ENCODE measurements at places on chromosomes 5 and 9. TPM values are rescaled to one million over a fixed set of nuclear protein-coding genes. Genes with fewer than 3 reads are reported as not detected.

SKP1 gene
- 787 TPM for polyA plus RNA-seq

KCNMB1 gene
- 1.2 TPM for polyA plus RNA-seq

ADCY2 gene
- not detected for polyA plus RNA-seq

IL17B gene
- not detected for polyA plus RNA-seq

CMBL gene
- polyA plus RNA-seq: 0.15 TPM

LAMC3 gene
- not detected for polyA plus RNA-seq

ZNG1F gene
- polyA plus RNA-seq: 4.7 TPM

PTAR1 gene
- 13.4 TPM for polyA plus RNA-seq

KCNN2 gene
- polyA plus RNA-seq: not detected

LHX2 gene
- polyA plus RNA-seq: 0.12 TPM

FGF18 gene
- polyA plus RNA-seq: not detected

CCDC112 gene
- 5.9 TPM for polyA plus RNA-seq

DMRTA1 gene
- polyA plus RNA-seq: not detected

TMEM174 gene
- polyA plus RNA-seq: not detected

SERF1A gene
- 0.51 TPM for polyA plus RNA-seq

FBP2 gene
- not detected for polyA plus RNA-seq

PHF2 gene
- 0.97 TPM for polyA plus RNA-seq

PCDHB12 gene
- polyA plus RNA-seq: not detected

PPP3R2 gene
- 0.11 TPM for polyA plus RNA-seq

STPG3 gene
- polyA plus RNA-seq: not detected

PLPP7 gene
- 3.1 TPM for polyA plus RNA-seq

PDE6A gene
- not detected for polyA plus RNA-seq

PHF24 gene
- polyA plus RNA-seq: not detected

GADD45G gene
- 1.1 TPM for polyA plus RNA-seq

SLC46A2 gene
- 57.9 TPM for polyA plus RNA-seq

CTSV gene
- polyA plus RNA-seq: 0.04 TPM

Data from CD14-positive monocyte (primary cell).